ENCODE measurements at places on chromosomes 6 and 20.
A peak's percentile ranks its signal among the peaks of the same experiment; 100 is the strongest.

DNA sequence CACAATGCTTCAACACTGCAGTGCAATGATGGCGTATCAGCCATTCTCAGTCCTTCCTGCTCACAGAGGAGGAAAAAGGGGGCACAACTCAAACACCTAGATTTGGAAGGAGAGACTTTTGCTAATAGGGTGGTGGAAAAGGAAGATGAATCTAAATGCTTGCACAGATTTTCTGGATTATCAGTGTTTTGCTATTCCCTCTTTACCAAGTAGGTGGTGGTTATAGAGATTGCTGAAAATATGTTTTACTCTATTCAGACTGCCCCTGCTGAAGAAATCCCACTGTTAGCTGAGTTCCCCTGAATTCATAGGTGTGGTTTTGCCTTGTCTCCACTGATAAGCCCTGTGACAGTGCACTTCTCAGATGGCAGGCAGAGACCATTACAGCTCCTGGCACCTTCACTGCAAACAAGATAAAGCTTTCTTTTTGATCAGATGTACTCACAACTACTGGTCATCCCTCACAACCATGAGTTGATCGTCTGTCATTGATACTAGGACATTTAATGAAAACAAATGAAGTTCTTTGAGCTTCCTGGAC lies 311.4 kb downstream of the KIF16B start:
- DNase-seq: no peak

DNA sequence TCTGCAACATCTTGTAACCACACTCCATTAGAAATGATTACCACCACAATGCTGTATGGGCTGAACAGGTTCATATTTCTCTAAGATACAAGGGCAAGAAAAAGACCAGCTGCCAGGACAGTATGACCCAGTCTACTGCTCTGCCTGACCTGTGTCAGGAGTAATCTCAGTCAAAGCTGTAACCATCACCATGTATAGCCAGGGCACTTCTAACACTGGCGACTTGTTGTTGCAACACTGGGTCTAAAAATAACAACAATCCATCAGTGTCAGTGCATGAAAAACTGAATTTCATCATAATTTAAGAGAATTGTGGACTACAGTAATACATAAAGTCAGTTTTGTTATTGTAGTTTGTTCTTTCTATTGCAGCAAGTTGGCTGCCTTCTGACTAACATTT lies 738.6 kb upstream of the ADGRB3 start:
- no peak for DNase-seq

GRCh38 chr6:32665661-32666060 lies 796 bp downstream of the HLA-DQB1 start:
- no peak for DNase-seq

- DNase-seq: no peak
Observed at GRCh38 chr6:161359618-161359945, 85.7 kb upstream of the AGPAT4 start.

GRCh38 chr6:12548526-12548925 lies 168.0 kb upstream of the PHACTR1 start:
- no peak for DNase-seq

DNA sequence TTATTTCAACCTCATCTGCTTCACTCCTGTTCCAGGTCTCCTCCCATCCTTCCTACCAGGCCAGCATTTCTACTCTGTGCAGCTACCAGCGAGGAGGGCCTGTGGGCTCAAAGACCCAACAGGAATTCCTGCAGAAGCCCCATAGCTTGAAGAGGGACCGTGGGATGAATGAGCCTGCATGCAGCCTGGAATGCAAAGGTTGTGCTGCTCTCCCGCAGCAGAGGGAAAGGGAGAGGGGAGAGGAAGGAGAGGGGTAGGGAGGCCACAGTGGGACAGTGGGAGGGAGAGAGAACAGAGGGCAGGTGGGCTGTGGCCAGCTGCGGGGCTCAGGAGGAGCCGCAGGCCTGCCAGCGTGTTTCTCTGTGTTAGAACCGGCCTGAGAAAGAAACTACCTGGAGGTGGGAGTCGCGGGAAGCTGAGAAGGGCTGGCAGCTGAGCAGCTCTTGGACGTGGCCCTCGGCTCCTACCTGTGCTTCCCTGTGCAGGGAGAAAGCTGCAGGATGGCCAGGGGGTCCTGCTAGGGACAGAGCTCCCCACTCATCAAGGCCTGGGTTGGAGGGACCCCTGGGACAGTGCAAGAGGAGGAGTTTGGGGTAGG lies 66.1 kb upstream of the MLN start:
- no peak for DNase-seq

DNA sequence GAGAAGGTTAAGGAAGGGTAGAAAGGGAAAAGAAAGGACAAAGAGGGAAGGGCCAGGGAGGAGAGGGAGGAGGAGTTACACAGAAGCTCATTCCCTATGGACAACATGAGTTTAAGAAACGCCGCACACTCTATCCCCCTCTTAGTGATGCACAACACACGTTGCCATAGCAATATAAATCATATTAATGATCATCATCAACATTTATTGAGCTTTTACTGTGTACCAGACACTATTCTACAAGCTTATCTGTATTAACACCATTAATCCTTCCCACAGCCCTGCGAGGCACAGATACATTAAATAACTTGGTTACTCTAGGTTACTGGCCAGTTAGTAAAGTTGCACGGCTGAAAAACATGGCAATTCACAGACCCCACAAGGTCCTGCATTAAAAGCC lies 234.8 kb downstream of the PTPRT start:
- no peak for DNase-seq

DNA sequence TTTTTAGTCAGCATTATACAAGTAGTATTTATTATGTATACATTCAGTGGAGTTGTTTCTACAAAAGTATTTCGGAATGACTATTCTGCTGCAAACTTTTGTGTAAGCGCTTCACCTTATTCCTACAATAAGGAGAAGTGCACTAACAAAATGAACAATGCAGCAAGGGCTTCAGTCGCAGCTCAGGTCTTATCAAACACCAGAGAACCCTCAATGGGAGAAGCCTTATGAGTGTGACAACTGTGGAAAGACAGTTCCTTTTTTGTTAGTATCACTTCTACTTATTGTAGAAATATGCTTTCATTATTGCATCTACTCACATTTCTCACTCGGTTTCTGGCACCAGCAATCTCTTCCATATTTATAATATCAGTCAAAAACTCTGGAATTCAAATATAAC lies 18.8 kb downstream of the ZKSCAN3 start:
- DNase-seq: peak; percentile 10

DNA sequence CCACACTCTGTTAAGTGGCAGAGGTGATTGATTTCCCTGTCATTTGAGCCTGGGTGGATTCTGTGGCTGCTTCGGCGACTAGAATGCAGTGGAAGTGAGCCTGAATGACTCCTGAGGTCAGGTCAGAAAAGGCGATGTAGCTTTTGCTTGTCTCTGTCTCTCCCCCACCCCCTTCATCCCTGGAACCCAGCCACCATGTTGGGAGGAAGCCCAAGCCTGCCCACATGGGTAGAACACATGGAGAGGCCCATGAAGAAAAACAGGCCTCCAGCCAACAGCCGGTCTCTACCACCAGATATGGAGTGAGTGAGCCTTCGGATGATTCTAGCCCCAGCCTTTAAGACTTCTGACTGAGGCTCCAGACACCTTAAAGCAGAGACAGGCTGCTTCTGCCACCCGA lies 181.0 kb downstream of the TFAP2C start:
- no peak for DNase-seq

DNA sequence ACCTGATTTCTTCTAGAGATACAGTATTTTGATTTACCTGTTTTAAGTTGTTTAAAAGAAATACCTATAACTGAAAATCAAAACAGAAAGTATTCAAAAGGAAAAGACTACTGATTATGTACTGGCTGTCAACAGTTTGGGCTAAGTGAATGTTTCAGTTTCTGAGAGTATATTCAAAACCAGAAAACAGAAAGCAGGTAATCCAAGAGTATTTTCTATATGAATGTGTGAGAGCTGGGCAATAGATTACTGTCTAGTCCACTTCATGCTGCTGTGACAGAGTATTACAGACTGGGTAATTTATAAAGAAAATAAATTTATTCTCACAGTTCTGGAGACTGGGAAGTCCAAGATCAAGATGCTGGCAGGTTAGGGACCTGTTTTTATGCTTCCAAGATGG lies 261.0 kb downstream of the ARHGAP18 start:
- no peak for DNase-seq
